Foreskin keratinocyte (primary cell): ENCODE measurements at places on chromosomes 12 and 14. TPM values are rescaled to one million over a fixed set of nuclear protein-coding genes. Genes with fewer than 3 reads are reported as not detected.

The TAS2R46 gene
- total RNA-seq: 0.11 and 0.24 TPM in 2 replicates

The TM7SF3 gene
- 91.2 and 126 TPM in 2 replicates for total RNA-seq

The OASL gene
- total RNA-seq: 3.7 and 5.5 TPM in 2 replicates

The CIT gene
- total RNA-seq: 25.7 and 26.9 TPM in 2 replicates

The MIP gene
- not detected in 2 replicates for total RNA-seq

The GLTP gene
- 47.9 and 52.6 TPM in 2 replicates for total RNA-seq

The SERPINA9 gene
- total RNA-seq: not detected in 2 replicates

The RFLNA gene
- 4.7 and 45.5 TPM in 2 replicates for total RNA-seq

The CISTR gene
- not detected in 2 replicates for total RNA-seq

The GNS gene
- total RNA-seq: 43.2 and 49.1 TPM in 2 replicates

The IAPP gene
- total RNA-seq: not detected in 2 replicates

The KRT85 gene
- not detected in 2 replicates for total RNA-seq
